Stimulated activated CD4-positive, alpha-beta T cell treated with anti-CD3 and anti-CD28 coated beads, TNF-alpha, amount 100 ng/mL, for 1 hour (primary cell): ENCODE measurements at places on chromosomes 5 and 9.
A peak's percentile ranks its signal among the peaks of the same experiment; 100 is the strongest.

DNA sequence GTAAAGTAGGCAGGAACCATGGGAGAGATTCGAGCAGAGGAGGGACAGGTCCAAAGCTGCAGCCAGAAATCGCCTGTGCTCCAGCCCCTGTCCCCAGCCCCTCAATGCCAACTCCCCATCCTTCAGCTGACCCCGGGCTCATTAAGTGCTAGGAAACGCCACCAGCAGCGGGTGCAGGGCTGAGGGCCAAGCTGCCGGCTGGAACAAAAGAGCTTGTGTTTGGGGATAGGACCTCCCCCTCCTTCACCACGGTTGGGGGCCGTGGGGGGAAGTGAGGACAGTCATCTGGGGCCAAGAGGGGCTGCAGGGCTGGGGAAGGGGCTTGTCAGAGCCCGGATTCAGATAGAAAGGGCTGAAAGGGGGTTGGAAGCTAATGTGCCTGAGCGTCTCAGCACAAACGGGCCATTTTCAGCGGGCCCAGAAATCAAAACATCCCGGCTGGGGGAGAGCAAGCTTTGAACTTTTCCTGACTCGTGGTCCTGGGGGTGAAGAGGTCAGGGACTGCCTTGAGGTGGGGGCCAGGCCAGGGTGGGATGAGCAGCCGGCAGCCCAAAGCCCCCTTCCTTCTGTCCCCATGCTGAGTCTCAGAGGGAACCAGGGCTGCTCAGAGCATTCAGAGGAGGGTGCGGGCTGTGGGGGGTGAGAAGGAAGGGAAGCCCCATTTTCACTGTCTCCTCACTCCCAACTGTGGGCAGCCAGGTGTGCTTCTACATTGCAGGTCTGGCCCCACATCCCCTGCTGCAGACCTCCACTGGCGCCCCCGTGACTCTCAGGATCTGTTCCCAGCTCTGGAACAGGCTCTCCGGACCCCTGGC, 69.4 kb upstream of the DAB2IP start:
- no peak for DNase-seq

DNA sequence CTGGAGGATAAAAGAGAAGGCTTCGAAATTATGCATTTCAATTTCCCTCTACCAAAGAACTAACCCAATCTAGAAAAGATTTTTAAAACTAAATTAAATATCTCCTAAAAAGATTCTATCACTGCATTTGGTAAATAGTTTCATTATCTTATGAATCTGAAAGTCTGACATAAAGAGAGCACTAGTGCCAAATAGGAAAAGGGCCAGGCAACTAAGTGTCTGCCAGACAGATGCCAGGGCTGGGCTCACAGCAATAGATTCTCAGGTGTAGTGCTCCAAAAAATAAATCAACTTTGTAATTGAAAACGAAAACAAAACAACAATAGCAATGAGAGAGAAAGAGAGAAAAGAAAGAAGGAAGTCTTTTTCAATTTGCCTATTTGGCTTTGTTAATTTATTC, 157.7 kb upstream of the GNA14 start:
- no peak for DNase-seq

- DNase-seq: no peak
Observed at GRCh38 chr5:67019065-67019845, 177.3 kb downstream of the CD180 start.

DNA sequence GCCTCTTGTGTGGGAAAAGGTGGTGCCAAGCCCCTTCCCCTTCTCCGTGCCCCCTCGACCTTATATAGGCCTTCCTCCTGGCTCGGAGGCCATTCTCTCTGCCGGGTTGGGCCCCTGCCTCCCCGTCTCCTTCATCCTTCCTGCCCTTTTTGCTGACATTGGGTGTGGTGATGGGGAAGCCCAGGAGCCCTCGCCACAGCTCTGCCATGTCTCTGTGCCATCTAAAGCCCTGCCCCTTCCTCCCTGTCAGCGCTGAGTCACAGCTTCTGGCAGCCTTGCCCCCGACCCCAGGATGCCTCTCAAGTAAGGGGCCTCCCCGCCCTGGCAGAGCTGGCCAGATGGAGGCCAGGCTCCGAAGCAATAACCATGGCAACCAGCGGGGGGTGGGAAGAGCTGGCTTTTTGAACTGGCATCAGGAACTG, 30.4 kb downstream of the JADE2 start:
- DNase-seq: peak; percentile 59

DNA sequence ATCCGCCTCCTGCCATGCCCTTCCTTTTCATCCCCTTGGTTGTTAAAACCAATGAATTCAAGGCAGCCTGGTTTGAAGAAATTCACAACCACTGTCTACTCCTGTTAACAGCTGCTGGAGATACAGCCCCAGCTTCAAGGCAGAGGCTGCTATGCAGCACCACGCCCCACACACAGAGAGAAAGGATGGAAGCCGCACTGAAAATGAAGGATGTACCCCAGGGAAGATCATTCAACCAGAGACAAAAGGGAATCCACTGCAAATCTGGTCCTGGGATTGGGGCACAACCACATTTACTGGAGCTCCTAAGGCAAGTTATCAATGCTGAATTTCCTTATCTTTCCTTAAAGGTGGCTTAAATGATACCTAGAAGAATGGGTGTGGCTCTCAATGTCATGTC, 58.7 kb downstream of the DPYSL3 start:
- no peak for DNase-seq

DNA sequence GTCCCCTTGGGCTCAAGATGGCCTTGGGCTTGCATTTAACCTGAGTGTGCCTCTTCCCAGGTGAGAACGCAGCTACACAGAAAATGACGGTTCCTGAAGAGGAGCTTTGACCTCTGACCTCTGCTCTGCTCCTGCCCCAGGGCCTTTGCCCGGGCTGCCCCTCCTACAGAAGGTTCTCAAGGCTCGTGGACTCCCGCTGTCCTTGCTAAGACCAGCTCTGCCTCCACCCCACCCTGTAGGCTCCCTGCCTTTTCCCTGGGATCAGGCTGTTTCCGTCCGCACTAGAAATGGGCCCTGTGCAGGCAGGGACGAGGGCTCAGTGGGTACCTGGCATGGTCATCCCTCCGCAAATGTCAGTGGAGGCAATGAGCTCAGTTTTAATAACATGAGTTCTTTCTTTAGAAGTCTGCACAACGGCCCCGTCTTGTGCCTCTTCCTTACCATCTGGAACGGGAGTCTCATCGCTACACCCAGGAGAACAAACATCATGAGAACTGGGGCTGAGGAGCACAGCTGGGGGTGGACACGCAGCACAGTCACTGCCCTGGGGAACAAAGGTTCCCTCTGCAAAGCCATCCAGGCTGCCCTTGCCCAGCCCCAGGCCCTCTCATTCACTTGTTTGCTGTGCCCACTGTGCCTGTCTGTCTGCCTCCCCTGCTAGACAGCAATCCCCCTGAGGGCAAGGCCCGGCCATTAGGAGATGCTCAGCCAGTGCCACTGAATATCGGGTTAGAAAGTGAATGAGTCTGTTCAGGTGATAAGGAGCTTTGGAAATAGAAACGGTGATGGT, 26.7 kb upstream of the LPCAT1 start:
- DNase-seq: no peak

DNA sequence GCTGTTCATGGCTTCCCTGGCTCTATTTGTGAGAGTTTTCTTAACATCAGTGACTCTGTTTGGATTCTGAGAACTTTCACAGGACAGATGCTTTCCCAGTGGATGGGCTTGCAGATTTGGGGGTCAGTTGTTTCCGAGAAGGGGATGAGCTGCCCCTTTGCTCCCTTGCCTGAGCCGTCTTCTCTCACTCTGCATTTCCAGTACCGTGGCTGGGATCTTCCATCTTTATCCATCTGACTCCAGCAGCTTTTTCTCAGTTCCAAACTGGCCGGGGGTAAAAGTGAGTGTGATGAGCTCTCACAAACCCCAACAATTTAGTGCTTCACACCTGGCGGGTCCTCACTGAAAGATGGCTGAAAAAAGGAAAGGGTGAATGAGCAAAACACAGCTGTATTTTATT, 79.1 kb downstream of the TENT4A start:
- DNase-seq: no peak

GRCh38 chr9:89247431-89248353, 63.3 kb upstream of the CKS2 start:
- DNase-seq: no peak

DNA sequence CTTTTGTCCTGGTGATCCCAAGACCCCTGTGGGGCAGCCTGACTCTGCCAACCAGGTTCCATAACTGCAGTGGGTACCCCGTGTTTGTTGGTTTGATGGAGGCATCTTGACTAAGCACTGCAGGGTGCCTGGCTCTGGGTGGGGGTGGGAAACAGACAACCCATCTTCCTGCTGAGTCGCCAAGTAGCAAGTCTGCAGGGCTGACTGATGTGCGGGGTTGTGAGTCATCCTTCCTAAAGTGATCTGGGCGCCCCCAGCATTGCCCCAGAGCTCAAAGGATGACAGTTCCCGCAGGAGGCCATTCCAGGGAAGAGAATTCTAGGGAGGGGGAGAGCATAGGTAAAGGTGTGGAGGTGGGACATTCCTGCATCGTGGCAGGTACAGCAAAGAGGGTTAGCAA, 23.5 kb downstream of the DAB2IP start:
- no peak for DNase-seq

- DNase-seq: no peak
Observed at GRCh38 chr9:105932276-105932675, 237.9 kb downstream of the TMEM38B start.

DNA sequence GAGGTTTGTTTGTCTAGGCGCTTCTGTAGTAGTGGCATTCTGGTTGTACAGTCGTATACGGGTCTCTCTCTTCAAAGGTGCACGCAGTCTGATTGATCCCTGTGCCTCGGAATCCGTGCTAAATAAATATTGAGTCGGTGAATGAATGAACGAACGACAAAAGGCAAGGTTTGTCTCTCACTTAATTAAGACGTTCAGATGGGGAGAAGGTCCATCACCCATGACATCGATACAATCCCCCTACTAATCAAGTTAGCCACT, 500 bp upstream of the CREBRF start:
- DNase-seq: no peak

GRCh38 chr5:406041-406440, 36.9 kb upstream of the EXOC3 start:
- DNase-seq: no peak

DNA sequence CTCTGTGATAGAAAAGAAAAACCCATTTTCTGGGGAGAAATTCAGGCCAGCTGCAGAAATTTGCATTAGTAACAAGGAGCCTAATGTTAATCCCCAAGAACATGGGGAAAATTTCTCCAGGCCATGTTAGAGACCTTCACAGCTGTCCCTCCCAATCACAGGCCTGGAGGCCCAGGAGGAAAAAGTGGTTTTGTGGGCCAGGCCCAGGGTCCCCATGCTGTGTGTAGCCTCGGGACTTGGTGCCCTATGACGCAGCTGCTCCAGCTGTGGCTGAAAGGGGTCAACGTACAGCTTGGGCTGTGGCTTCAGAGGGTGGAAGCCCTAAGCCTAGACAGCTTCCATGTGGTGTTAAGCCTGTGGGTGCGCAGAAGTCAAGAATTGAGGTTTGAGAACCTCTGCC, 27.0 kb upstream of the C7 start:
- DNase-seq: no peak

DNA sequence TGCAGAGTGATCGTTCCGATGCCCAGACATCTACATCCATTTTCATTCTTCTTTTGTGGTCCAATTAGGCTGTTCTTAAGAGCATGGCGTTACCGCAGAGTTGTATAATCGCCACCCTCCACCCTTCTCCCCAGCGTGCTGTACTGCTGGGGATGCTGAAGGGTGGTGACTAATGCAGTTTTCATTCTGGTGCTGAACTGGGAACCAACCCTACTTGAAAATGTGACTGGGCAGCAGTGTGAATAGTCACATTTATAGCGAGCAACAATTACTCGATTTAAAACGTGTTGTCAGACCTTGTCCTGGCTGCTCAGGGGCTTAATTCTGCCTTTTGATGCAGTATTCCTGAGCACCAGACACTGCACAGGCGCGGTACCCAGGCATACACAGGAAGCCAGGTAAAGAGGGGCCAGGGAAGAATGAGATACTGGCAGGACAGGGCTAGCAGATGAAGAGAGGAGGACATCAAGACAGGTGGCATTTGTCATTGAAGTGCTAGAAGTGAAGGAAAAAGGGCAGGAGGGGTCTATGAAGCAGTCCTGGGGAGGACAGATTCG, 719 bp upstream of the ISCA1 start:
- DNase-seq: peak; percentile 5

DNA sequence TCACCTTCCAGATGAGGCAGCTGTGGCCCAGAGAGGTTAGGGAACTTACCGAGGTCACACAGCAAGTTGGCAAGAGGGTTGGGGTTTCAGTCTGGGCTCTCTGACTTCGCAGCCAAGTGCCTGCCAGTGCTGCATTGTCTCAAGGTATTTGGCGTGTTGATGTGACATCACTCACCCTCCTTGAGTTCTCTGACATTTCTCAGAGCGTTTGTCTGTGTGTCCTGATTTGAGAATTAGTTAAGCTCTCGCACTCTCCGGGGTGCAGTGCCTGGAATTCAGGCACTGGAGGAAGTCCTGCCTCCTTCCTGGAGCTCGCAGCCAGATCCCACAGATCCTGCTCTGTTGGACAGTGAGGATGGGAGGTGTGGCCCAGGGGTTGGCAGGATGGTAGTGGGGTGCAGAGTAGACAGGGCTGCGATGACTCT, 25.7 kb downstream of the WWC1 start:
- DNase-seq: no peak

- no peak for DNase-seq
Observed at GRCh38 chr5:77892061-77893010, 116.2 kb upstream of the TBCA start.

DNA sequence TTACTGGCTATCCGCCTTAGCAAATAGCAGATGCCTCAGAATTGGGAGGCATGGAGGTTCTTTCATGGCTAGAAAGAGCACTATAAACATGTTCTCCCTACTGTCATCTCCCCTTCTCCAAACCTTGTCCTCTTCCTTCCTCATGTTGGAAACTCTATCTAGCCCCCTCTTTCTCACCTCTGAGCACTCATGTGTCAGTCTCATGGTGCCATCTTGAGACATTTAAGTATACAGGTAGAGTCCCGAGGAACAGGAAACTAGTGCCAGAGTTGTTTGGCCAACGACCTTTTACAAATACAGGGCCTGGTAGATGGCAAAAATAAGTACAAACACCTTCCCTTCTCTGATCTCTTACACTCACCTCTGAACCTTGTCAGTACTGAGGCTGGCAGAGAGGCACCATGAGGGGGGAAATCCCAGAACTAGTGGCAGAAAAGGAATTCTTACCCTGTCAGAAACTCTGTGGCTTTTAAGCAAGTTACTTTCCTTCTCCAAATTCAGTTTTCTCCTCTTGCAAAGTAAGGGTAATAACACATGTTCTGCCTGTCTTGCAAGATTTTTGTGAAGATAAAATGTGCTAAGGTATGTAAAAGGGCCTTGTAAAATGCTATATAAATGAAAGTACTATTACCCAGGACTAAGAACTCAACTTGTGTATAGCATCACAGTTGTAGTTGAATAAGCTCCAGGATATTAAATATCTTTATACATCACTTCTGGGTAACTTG, 94.1 kb upstream of the SNX2 start:
- DNase-seq: no peak
